ENCODE measurements at places on chromosomes 7 and 10. TPM values are rescaled to one million over a fixed set of nuclear protein-coding genes. Genes with fewer than 3 reads are reported as not detected.

Gene ADRB1
- total RNA-seq, result 35.6 TPM

Gene SKIDA1
- 0.95 TPM for total RNA-seq

DNA sequence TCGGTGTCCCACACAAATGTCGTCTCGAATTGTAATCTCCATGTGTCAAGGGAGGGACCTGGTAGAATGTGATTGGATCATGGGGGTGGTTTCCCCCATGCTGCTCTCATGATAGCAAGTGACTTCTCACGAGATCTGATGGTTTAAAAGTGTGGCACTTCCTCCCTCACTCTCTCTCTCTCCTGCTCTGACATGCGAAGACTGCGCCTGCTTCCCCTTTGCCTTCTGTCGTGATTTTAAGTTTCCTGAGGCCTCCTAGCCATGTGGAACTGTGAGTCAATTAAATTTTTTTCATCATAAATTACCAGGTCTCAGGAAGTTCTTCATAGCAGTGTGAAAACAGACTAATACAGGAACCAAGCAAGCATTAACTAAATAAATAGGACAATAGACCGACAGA is 229.1 kb downstream of the GFRA1 start:
- H3K27me3 ChIP-seq, result no peaks in the 10 kb centered on the region
- no peak for DNase-seq
- H3K4me1 ChIP-seq, result no peaks in the 10 kb centered on the region

Gene NXPH1
- total RNA-seq, result not detected

Gene TEX47
- total RNA-seq, result not detected

- peaks cover 67% of the 10 kb centered on the region for H3K27me3 ChIP-seq
- peak overlapping the region; percentile 44 for H3K4me3 ChIP-seq
- no peak overlapping the region for H3K27ac ChIP-seq
- DNase-seq, result no peak
- H3K4me1 ChIP-seq, result peaks cover 15% of the 10 kb centered on the region
- no peaks in the 10 kb centered on the region for H3K36me3 ChIP-seq
Measured at GRCh38 chr7:100966542-100967291, 2.6 kb upstream of the MUC12 start.

- H3K36me3 ChIP-seq, result no peaks in the 10 kb centered on the region
- no peaks in the 10 kb centered on the region for H3K4me1 ChIP-seq
- H3K27me3 ChIP-seq, result no peaks in the 10 kb centered on the region
Measured at GRCh38 chr7:84336303-84336702, 141.7 kb upstream of the SEMA3A start.

Gene SLC39A12
- total RNA-seq, result 0.41 TPM

Gene HPS6
- 21.8 TPM for total RNA-seq

Gene ZNF22
- total RNA-seq, result 22.1 TPM

Gene MCM7
- total RNA-seq, result 48.0 TPM

DNA sequence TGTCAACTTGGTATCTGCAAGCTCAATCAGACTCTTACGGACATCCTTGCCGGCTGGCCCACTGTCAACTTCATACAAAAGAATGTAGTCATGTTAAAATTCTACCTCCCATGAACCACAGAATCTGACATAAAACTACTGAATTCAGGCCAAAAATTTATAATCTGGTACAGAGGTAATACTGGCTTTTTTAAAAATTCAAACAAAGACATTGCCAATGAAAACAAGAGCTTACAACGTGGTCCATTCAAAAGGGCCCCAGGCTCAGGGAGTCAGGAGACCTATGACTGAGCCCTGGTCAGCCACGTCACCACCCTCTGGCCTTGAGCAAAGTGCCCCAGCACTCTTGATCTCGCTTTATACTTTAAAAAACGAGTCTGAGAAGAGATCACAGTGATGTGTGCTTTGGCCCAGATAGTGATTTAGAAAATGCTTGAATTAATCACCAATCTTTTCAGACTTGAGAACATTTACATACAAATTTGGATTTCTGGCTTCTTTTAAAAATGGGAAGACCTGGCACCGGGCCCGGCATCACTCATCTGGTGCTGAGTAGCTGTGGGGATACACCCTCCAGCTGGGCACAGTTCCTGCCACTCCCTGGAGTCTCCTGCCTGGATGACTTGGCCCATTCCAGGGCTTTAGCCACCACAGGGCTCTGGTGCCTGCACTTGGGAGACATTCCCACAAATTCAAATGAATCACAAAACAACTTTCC is 94.1 kb downstream of the PIP4K2A start:
- H3K36me3 ChIP-seq, result no peaks in the 10 kb centered on the region
- H3K4me3 ChIP-seq, result no peak overlapping the region
- no peaks in the 10 kb centered on the region for H3K27me3 ChIP-seq

DNA sequence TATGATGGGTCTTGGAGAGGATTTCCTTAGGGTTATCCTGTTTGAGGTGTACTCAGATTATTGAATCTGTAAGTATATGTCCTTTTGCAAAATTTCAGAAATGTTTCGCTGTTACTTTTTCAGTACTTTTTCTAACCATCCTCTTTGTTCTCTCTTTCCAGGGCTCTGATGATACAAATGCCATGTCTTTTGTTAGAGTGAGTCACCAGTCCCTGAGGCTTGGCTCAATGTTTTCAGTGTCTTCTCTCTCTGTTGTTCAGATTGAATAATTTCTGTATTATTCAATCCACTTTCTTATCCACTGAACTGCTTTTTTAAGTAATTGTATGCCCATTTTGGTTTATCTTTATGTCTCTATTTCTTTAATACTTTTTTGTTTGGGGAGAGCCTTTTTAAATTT is 449.4 kb downstream of the TNS3 start:
- H3K4me1 ChIP-seq, result no peaks in the 10 kb centered on the region
- H3K36me3 ChIP-seq, result no peaks in the 10 kb centered on the region
- H3K27me3 ChIP-seq, result no peaks in the 10 kb centered on the region
- no peak overlapping the region for H3K27ac ChIP-seq
- no peak for DNase-seq

- no peak for DNase-seq
- H3K4me3 ChIP-seq, result no peak overlapping the region
- no peaks in the 10 kb centered on the region for H3K27me3 ChIP-seq
Measured at GRCh38 chr10:30855131-30855530, 176.5 kb downstream of the ZNF438 start.

DNA sequence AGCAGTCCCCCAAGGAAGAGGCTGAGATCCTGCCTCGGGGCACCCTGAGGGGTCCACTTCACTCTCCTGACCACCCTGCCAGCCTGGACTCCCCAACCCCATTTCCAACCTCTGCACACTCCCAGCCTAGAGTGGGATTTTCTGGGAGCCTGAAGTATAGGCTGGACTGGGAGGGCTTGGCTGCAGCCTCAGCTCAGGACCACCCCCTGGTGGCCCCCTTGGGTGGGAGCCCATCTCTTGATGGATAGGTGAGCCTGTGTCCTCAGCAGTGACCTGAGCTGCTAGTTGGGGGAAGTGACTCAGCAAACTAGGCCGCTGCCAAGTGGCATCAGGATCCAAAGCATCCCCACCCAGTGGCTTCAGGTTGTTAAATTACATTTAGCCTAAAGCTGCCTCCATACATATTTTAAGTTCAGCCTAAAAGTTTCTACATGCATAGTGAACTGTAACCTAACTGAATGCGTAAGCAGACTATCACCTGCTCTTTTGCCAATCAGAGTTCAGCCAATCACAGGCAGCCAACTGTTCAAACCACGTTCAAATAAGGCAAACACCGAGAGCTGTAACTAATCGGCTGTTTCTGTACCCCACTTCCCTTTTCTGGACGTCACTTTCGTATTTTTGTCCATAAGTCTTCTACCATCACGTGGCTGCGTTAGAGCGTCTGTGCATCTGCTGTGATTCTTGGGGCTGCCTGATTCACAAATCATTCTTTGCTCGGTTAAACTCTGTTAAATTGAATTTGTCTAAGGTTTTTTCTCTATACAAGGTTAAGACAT is 144.0 kb downstream of the PLPP4 start:
- H3K36me3 ChIP-seq, result no peaks in the 10 kb centered on the region
- no peaks in the 10 kb centered on the region for H3K27me3 ChIP-seq
- H3K4me1 ChIP-seq, result no peaks in the 10 kb centered on the region
- no peak for DNase-seq
- no peak overlapping the region for H3K4me3 ChIP-seq

GRCh38 chr7:111259991-111260390 is 169.1 kb downstream of the LRRN3 start:
- no peaks in the 10 kb centered on the region for H3K36me3 ChIP-seq
- no peak overlapping the region for H3K27ac ChIP-seq
- H3K27me3 ChIP-seq, result no peaks in the 10 kb centered on the region
- H3K4me3 ChIP-seq, result no peak overlapping the region

Gene IL2RA
- 2.9 TPM for total RNA-seq

- DNase-seq, result no peak
- H3K36me3 ChIP-seq, result no peaks in the 10 kb centered on the region
- H3K27me3 ChIP-seq, result no peaks in the 10 kb centered on the region
Measured at GRCh38 chr7:78066599-78066998, 268.0 kb downstream of the PHTF2 start.

Gene MRC1
- total RNA-seq, result 529 TPM

GRCh38 chr7:28586736-28587135 is 174.4 kb downstream of the CREB5 start:
- H3K27ac ChIP-seq, result no peak overlapping the region
- DNase-seq, result no peak
- H3K27me3 ChIP-seq, result no peaks in the 10 kb centered on the region
- H3K4me3 ChIP-seq, result no peak overlapping the region

DNA sequence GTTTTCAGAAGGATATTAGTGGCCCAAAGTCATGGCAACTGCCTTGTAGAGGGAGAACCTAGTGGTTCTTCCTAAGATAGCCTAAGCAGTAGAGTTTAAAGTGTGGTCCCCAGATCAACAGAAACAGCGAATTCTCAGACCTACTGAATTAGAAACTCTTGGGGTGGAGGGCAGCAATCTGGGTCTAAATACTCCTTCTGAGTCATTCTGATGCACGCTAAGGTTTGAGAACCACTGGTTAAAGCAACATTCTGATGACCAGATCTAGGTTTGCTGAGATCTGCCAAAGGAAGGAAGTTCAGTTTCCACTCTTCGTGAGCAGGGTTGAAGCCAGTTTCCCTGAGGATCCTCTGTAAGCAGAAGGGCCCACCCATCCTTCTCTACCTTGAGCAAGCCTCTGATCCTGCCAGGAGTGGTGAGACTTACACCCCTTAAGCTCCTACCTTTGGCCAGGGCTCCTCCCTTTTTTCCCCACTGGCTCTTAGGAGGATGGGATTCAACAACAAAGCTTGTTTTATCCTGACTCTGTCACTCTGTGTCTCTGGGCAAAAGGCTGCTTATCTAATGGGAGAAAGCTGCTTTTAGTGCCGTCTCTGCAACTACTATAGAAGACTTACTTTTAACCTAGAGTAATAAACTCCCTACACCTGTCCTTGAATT is 26.8 kb upstream of the TRUB1 start:
- no peak overlapping the region for H3K27ac ChIP-seq
- H3K4me1 ChIP-seq, result no peaks in the 10 kb centered on the region

DNA sequence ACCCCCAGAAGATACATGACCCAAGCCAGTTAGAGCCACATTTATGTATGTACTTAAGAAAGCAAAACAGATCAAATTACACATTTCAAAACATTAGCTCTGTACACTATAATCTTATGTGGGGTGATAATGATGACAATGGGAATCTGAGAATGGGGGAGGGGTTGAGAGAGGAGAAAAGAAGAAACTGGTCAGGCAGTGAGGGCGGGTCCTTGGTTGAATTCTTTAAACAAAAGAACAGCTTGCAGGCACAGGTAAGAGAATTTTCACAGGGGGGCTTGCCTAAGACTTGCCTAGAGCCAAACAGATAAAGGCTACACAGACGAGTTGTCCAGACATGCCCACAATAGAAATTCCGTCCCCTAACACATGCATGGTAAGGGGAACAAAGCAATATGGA is 76.8 kb upstream of the PTER start:
- no peak overlapping the region for H3K4me3 ChIP-seq
- H3K4me1 ChIP-seq, result no peaks in the 10 kb centered on the region
- H3K27me3 ChIP-seq, result no peaks in the 10 kb centered on the region

Gene RGR
- not detected for total RNA-seq

DNA sequence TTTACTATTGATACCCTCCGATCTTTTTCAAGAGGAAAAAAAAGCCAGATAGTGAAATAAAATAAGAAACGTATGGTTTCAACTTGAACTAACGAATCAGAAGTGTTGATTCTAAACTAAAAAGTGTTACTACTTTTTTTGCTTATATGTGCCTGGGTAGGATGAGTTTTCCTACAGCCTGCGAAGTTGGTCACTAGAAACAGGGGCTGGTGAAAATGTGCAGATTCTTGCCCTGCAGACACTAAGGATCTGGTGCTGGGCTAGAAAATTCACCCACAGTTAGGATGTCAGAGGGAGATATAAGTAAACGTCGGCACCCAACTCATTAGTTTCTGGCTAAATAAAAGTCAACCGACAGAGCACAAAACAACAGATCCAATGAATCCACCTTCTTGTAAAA is 298.7 kb upstream of the NFE2L3 start:
- no peak overlapping the region for H3K27ac ChIP-seq
- H3K36me3 ChIP-seq, result no peaks in the 10 kb centered on the region
- no peak for DNase-seq
- no peak overlapping the region for H3K4me3 ChIP-seq
- peaks cover 75% of the 10 kb centered on the region for H3K27me3 ChIP-seq

Gene SEMA3E
- total RNA-seq, result 8.8 TPM

GRCh38 chr10:98170249-98171117 is 36.0 kb downstream of the R3HCC1L start:
- no peak overlapping the region for H3K4me3 ChIP-seq
- H3K27me3 ChIP-seq, result no peaks in the 10 kb centered on the region
- DNase-seq, result no peak
- H3K36me3 ChIP-seq, result peaks cover 35% of the 10 kb centered on the region
- no peaks in the 10 kb centered on the region for H3K4me1 ChIP-seq

Gene ATOH7
- total RNA-seq, result not detected

Gene INTS15
- 33.2 TPM for total RNA-seq

Gene C10orf62
- total RNA-seq, result not detected

- peaks cover 48% of the 10 kb centered on the region for H3K36me3 ChIP-seq
- H3K4me3 ChIP-seq, result no peak overlapping the region
- no peak overlapping the region for H3K27ac ChIP-seq
- no peaks in the 10 kb centered on the region for H3K4me1 ChIP-seq
- H3K27me3 ChIP-seq, result no peaks in the 10 kb centered on the region
- no peak for DNase-seq
Measured at GRCh38 chr7:111787099-111787498, 224.8 kb upstream of the IMMP2L start.

Gene OIT3
- 0.18 TPM for total RNA-seq

Gene CUBN
- total RNA-seq, result 2.2 TPM

DNA sequence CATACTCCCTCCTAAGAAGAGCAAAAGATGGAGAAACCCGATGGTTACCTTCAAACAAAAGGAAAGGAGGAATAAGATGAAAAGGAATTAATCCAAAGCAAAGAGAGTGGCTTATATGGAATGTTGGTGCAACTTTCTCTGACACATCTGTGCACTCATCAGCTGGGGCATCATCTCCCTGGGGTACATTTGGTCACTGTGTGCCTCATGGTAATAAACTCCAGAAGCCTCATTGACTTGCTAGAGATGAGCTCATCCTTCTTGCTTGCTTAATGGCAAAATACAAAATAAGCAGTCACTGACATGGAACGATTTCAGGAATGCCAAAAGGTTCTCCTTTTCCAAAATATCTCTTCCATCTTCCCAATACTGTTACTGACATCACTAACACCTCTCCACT is 22.5 kb downstream of the CAV1 start:
- H3K4me1 ChIP-seq, result peaks cover 29% of the 10 kb centered on the region
- DNase-seq, result no peak
- H3K36me3 ChIP-seq, result peaks cover 22% of the 10 kb centered on the region
- H3K27ac ChIP-seq, result peak overlapping the region; percentile 5

Measured in lower lobe of right lung (tissue), 2 donors.